Fibroblast of mammary gland (primary cell): ENCODE measurements at places on chromosomes 1 and 21.
A peak's percentile ranks its signal among the peaks of the same experiment; 100 is the strongest.

DNA sequence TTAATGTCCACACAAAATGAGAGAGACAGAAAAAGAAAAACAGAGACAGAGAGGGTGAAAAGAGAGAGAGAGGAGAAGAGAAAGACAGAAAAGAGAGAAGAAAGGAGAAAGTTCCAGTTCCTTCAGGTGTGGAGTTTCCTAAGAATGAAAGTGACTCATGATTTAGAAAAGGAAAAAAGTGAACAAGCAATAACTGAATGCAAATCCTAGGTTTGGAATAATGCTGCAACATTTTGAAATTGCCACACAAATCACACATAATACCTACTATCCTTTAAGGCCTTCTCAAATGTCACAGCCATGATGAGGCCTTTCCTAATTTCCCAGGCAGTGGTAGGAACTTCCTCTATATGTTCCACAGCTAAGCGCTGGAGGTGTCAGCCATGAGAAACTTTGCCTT is 31.5 kb upstream of the XPR1 start:
- DNase-seq, result no peak

DNA sequence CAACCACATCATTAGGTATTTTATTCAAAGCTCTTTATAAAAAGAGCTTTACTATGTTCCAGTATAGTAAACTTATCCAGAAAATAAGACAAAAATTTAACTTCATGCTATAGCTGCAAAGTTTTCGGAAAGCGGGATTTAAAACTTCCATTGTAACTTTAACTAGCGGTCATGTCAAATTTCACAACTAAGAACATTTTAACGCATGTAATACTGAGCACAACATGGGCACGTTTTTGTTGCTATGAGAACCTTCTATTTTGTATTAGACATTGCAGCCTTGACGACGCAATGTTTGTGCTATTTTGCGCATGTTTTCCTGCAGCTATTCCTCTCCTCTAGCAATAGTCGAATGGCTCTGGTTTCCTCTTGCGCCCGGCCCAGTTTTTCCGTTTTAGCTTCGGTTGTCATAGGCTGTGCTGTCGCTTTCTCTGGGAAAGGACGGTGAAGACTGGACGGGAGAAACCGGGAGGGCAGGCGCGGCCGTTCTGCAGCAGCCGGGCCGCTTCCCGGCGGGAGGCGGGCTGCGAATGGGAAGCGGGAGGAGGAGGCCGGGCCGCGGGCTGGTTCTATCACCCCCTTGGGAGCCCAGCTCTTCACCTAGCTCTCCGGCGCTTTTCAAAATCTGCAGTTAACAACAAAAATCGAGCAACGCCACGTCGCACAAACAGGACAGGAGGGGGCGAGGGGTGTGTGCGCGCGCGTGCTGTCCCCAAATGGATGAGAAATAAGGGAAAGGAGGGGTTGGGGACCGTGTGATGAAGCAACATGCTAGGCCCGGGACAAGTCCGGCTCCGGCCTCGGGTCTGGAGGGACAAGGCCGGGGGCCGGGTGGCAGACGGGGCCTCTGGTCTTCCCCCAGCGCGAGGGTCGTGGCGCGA is 105.3 kb upstream of the HNRNPU start:
- peak; percentile 90 for DNase-seq

DNA sequence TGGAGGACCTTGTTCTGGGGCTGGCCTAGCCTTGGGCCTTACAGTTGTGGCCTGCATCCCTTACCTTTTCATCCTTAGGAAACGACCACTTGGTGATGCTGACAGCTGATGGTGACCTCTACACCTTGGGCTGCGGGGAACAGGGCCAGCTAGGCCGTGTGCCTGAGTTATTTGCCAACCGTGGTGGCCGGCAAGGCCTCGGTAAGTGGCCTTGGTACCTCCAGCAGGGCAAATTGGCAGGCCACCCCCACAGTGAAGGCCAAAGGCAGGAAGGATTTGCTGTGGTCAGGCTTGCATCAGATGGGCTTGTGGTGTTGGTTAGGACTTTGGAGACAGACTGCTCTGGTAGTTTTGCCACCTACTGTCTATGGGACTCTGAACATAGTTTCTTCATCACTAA is 17.7 kb upstream of the TRNAU1AP start:
- no peak for DNase-seq

- DNase-seq, result peak; percentile 51
These were observed 14.4 kb downstream of the CD55 start for GRCh38 chr1:207335695-207336363.

GRCh38 chr1:40096646-40096976 is 441 bp downstream of the PPT1 start:
- DNase-seq, result no peak

- peak; percentile 89 for DNase-seq
These were observed 20.0 kb upstream of the EPHA2 start for GRCh38 chr1:16175610-16176553.

- no peak for DNase-seq
These were observed 68.4 kb upstream of the TENT5C start for GRCh38 chr1:117537291-117537920.

- DNase-seq, result no peak
These were observed 107.6 kb upstream of the SGIP1 start for GRCh38 chr1:66426239-66426853.

DNA sequence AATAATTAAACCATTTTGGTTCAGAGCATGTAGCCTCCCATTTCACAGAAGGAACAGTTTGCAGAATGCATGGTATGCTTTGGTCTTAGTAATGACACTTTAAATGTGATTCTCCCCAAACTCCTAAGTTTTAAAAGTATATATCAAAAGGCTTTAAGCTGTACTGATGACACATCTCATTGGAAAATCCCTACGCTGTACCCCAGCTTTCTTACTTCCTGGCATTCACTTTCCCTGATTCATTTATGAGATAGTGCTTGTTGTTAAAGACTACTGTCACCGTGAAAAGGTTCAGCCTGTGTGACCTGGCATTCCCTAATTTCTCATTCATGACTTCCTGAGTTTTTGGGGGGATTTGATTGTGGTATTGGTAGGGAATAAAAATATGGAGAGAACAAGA is 53.4 kb downstream of the MPZL1 start:
- DNase-seq, result peak; percentile 42

DNA sequence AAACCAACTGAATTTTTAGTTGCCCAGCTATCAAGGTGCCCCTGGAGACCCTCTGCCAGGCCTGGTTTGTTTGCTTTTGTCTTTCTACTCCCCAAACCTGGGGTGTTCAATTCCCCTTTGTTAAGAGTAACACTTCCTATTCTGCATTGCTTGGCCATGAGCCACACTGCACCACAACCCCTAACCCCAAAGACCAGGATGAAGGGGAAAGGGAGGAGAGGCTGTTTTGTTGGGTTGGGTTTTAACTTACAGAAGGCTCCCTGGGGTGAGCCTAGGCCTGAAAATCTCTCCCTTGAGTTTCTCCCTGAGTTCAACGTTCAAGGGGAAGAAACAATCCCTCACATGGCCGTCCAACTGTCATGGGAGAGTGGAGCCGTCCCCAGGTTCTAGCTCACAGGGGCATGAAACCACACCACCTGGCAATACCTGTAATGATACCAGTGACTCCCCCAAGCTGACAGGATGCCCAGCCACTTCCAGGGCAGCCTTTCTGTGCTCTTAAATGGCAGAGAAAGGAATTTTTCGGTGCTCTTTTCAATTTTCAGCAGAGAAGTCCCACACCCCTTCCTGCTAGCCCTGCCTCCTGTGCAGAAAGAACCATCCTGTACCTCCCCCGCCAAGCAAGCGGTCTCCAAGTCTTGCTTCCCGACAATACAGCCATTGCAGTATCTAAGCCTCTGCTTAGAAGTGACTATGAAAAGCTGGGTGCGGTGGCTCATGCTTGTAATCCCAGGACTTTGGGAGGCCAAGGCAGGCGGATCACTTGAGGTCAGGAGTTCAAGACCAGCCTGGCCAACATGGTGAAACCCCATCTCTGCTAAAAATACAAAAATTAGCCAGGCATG is 14.9 kb downstream of the SLC45A3 start:
- DNase-seq, result no peak

- no peak for DNase-seq
These were observed 41.9 kb downstream of the SPAG17 start for GRCh38 chr1:118143121-118143520.

GRCh38 chr1:183079712-183080388 is 56.6 kb downstream of the LAMC1 start:
- DNase-seq, result peak; percentile 46

GRCh38 chr1:235637756-235638534 is 11.6 kb downstream of the GNG4 start:
- no peak for DNase-seq

DNA sequence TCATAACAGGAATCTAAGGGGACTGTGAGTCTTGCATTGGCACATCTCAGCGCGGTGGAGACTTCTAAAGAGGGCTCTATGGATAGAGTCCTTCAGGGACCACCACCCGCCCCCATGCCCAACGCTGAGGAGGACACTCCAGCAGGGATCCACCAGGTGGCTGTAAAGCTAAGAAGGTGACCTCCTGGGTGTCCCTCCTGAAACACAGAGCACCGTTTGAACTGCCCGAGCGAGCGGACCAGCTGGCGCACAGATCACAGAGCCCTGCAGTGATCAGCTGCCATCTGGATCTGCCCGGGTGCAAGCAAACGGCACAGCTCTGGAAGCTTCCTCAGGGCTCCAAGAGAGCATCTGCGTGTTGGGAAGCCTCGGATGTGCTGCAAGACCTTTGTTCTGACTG is 51.3 kb upstream of the LYST start:
- DNase-seq, result no peak
